ENCODE measurements at places on chromosomes 12 and 14. TPM values are rescaled to one million over a fixed set of nuclear protein-coding genes. Genes with fewer than 3 reads are reported as not detected.

PYGL gene
- total RNA-seq = 57.3 TPM

PKP2 gene
- total RNA-seq = 12.9 TPM

CCDC184 gene
- total RNA-seq = 1.2 TPM

GSC gene
- total RNA-seq = 19.2 TPM

TPPP2 gene
- total RNA-seq = not detected

LRRC9 gene
- total RNA-seq = not detected

DIO3 gene
- not detected for total RNA-seq

LRTM2 gene
- not detected for total RNA-seq
